ENCODE measurements at places on chromosomes 5 and 9. TPM values are rescaled to one million over a fixed set of nuclear protein-coding genes. Genes with fewer than 3 reads are reported as not detected.

Gene CDC20B
- not detected for polyA plus RNA-seq

Gene SMC2
- polyA plus RNA-seq: 11.1 TPM

Gene CDH12
- polyA plus RNA-seq: not detected

Gene NEURL1B
- not detected for polyA plus RNA-seq

Gene MCC
- polyA plus RNA-seq: 0.56 TPM

Gene ANKDD1B
- not detected for polyA plus RNA-seq

- peaks cover 12% of the 10 kb centered on the region for H3K36me3 ChIP-seq
- H3K27ac ChIP-seq: peak overlapping the region; percentile 66
- H3K4me1 ChIP-seq: peaks cover 83% of the 10 kb centered on the region
- peak overlapping the region; percentile 88 for H3K4me3 ChIP-seq
- no peaks in the 10 kb centered on the region for H3K27me3 ChIP-seq
These were observed 68.2 kb downstream of the EBF1 start for GRCh38 chr5:159031513-159031912.

- no peak overlapping the region for H3K4me3 ChIP-seq
- H3K4me1 ChIP-seq: no peaks in the 10 kb centered on the region
- peaks cover 11% of the 10 kb centered on the region for H3K27me3 ChIP-seq
- no peak overlapping the region for H3K27ac ChIP-seq
- peaks cover 3% of the 10 kb centered on the region for H3K36me3 ChIP-seq
These were observed 140.6 kb upstream of the TLE4 start for GRCh38 chr9:79431019-79431679.

GRCh38 chr9:63859475-63860215, 1425.4 kb downstream of the FOXD4L5 start:
- peak overlapping the region; percentile 62 for H3K4me3 ChIP-seq
- no peaks in the 10 kb centered on the region for H3K36me3 ChIP-seq
- no peak overlapping the region for H3K27ac ChIP-seq
- DNase-seq: peak; percentile 7
- no peaks in the 10 kb centered on the region for H3K4me1 ChIP-seq

DNA sequence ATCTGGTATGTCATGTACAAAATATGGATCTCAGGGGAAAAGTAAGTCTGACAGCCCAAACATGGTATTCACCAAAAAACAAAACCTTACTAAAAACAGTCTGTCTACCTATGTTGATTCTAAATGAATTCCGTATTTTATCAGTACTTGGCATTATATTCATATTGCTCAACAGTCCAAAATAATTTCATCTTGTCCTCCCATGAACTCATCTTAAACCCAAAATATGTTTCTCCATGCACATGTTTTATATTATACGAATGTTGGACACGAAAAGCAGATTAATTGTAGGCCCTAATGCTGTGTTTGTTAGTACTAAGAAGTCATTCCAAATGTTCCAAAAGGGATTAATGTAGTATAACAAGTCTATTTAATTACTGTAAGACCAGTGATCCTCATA, 20.1 kb downstream of the NFIB start:
- H3K27me3 ChIP-seq: peaks cover 11% of the 10 kb centered on the region
- DNase-seq: no peak
- H3K4me1 ChIP-seq: no peaks in the 10 kb centered on the region
- H3K4me3 ChIP-seq: no peak overlapping the region

GRCh38 chr9:93154293-93154903, 20.3 kb upstream of the NINJ1 start:
- no peak for DNase-seq
- H3K27ac ChIP-seq: no peak overlapping the region
- H3K36me3 ChIP-seq: no peaks in the 10 kb centered on the region
- H3K4me1 ChIP-seq: peaks cover 2% of the 10 kb centered on the region

- no peak for DNase-seq
- H3K27me3 ChIP-seq: peaks cover 10% of the 10 kb centered on the region
- H3K4me3 ChIP-seq: no peak overlapping the region
- H3K27ac ChIP-seq: no peak overlapping the region
- H3K4me1 ChIP-seq: no peaks in the 10 kb centered on the region
- H3K36me3 ChIP-seq: no peaks in the 10 kb centered on the region
These were observed 22.8 kb upstream of the IFNE start for GRCh38 chr9:21504894-21505293.

DNA sequence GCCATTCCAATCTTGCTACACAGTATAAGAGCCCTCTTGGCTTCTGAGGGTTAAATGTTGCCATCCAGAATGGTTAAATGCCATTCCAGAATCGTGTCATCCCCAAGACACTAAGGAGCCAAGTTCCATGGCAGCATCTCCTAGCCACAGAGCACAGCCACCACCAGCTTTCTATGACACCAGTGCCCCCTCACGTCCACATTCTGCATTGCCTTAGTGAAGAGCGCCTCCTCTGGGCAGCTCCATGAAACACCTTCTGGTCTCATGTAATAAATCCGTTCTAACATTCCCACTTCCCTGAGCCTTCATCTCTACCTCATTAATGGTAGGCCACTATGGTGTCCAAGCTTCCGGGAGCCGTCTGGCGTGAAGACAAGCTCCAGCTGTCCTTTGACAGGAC, 12.4 kb downstream of the CBY3 start:
- no peak overlapping the region for H3K4me3 ChIP-seq
- H3K4me1 ChIP-seq: no peaks in the 10 kb centered on the region
- no peaks in the 10 kb centered on the region for H3K27me3 ChIP-seq
- no peak overlapping the region for H3K27ac ChIP-seq
- H3K36me3 ChIP-seq: no peaks in the 10 kb centered on the region

- no peaks in the 10 kb centered on the region for H3K4me1 ChIP-seq
- DNase-seq: no peak
- peaks cover 6% of the 10 kb centered on the region for H3K27me3 ChIP-seq
- H3K36me3 ChIP-seq: no peaks in the 10 kb centered on the region
These were observed 33.0 kb downstream of the ELOVL7 start for GRCh38 chr5:60811105-60811504.

GRCh38 chr5:39409033-39409432, 15.7 kb downstream of the DAB2 start:
- no peak overlapping the region for H3K27ac ChIP-seq
- DNase-seq: no peak
- H3K27me3 ChIP-seq: peaks cover 13% of the 10 kb centered on the region
- H3K36me3 ChIP-seq: no peaks in the 10 kb centered on the region

DNA sequence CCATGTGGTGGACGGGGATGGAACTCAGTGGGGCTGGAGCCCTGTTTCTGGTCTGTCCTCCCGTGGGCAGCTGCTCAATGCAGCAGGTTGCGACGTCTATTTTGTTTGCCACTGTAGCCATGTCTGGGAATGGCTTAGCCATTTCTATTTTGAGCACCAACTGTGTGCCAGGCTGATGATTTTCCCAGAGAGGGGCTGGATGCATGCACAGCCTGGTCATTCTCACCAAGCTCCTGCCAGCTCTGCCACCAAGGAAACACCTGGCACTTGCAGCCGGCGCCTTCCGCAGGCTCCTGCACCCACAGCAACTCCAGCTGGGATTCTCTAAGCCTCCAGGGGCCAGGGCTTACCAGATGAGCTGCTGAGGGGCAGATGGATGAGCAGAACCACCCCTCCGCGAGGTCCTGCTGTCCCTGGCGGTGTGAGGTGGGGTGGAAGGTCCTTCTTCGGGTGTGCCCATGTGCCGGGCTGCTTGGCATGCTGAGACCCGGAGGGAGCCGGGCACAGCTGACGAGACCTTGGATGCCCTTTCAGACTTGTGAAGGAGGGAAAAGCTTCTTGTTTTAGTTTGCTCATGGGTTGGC, 151.2 kb downstream of the RXRA start:
- no peaks in the 10 kb centered on the region for H3K36me3 ChIP-seq
- H3K4me1 ChIP-seq: peaks cover 9% of the 10 kb centered on the region
- DNase-seq: no peak
- H3K27ac ChIP-seq: peak overlapping the region; percentile 96

- peak; percentile 48 for DNase-seq
- H3K27ac ChIP-seq: peak overlapping the region; percentile 60
- no peaks in the 10 kb centered on the region for H3K36me3 ChIP-seq
- peaks cover 45% of the 10 kb centered on the region for H3K4me1 ChIP-seq
- peak overlapping the region; percentile 81 for H3K4me3 ChIP-seq
- no peaks in the 10 kb centered on the region for H3K27me3 ChIP-seq
These were observed 1.1 kb downstream of the FUT7 start for GRCh38 chr9:137030538-137031527.

DNA sequence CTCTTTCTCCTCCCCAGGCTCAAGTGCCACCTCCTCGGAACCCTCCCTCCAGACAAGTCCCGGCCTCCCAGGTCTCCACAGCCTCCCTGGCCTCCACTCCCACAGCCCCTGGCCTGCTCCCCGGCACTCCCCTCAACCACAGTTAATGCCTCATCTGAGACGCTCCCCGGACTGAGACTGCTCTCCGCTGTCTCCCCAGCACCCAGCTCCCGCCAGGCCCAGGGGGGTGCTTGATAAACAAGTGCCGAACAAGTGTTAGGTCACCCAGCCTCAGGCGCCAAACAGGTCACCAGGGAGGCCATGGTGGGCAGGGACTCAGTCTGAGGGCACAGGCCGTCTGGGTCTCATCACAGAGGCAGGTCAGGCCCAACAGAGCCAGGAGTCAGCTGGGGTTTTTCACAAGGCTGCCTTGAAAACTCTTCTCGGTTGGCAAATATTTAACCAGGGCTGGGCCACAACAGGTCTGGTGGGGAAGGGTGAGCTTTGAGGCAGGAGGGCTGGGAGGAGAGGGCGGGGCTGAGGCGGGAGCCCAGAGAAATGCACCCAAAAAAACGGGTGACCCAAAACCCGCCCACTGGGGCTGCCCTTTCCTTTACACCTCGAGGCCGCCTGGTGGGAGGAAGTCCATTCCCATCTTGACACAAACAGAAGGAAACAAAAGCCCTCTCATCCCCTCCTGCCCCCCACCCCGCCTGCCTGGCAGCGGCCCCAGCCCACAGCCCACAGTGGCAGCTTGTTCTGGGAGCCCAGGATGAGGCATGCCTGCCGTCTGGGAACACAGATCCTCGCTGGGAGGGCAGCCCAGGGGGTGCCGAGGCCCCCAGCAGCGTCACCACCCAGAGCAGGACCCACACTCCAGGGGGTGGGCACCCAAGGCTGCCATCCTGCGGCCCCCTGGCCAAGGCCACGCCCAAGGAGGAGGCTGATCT, 66.6 kb upstream of the STXBP1 start:
- H3K4me3 ChIP-seq: no peak overlapping the region
- H3K27ac ChIP-seq: no peak overlapping the region
- no peaks in the 10 kb centered on the region for H3K4me1 ChIP-seq
- DNase-seq: no peak
- H3K27me3 ChIP-seq: peaks cover 3% of the 10 kb centered on the region
- no peaks in the 10 kb centered on the region for H3K36me3 ChIP-seq

DNA sequence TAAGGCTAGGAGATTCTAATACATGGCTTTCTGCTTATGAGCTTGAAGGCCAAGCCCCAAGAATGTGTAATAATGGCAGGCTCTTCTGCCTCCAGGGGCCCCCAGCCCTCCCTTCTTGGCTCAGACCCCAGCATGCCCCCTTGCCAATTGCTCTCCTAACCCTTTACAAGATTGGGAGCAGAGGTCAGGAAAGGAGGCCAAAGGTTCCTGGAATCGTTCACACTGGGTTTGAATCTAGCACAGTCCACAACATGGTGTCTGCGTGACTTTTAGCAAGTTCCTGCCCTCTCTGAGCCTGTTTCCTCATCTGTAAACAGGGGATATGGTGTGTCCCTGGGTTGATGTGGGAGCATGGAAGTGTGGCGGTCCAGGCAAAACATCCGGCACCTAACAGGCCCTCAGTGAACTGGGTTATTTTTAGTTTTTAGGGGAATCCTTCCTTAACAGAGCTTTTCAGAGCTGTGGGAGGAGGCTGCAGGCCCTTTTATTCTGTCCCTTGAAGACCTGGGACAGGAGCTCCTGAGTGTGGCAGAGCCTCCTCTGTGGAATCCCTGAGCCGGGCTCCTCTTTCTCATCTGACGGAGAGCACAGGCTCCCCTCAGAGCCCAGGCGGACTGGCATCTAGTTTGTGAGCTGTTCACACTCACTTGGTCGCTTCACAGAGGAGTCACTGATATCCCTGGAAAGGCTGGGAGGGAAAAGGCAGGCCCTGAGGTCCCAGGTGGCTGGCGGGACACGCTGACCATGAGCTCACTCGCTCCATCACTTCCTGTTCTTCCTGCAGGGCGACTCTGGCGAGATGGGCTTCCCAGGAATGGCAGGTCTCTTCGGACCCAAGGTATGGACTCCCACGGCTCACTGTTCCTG, 23.4 kb upstream of the ORM1 start:
- H3K27me3 ChIP-seq: peaks cover 5% of the 10 kb centered on the region
- DNase-seq: no peak
- H3K36me3 ChIP-seq: peaks cover 10% of the 10 kb centered on the region
- H3K4me1 ChIP-seq: no peaks in the 10 kb centered on the region
- H3K4me3 ChIP-seq: no peak overlapping the region

GRCh38 chr5:173640156-173640804, 23.8 kb upstream of the BOD1 start:
- no peaks in the 10 kb centered on the region for H3K27me3 ChIP-seq
- H3K4me3 ChIP-seq: no peak overlapping the region
- H3K4me1 ChIP-seq: peaks cover 15% of the 10 kb centered on the region
- H3K36me3 ChIP-seq: no peaks in the 10 kb centered on the region

DNA sequence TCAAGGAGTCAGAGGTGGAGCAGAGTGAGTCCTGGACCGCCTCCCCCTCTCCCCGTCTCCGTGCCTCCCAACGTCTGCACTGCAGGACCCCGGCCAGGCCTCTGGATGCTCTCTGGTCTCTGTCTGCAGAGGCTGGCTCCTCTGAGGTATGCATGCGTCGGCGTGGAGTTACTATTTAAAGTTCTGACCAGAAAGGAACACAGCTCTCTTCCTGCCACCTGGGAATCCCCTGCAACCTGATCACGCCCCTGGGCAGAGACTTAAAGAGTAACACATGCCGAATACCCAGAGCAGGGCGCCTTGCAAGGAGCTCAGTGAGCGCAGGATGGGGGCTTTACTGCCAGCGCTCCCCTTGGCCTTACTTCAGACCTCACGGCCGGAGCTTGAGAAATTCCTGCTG, 16.0 kb downstream of the ANXA6 start:
- H3K27ac ChIP-seq: peak overlapping the region; percentile 97
- H3K27me3 ChIP-seq: no peaks in the 10 kb centered on the region
- peaks cover 81% of the 10 kb centered on the region for H3K4me1 ChIP-seq
- H3K36me3 ChIP-seq: peaks cover 46% of the 10 kb centered on the region
- DNase-seq: peak; percentile 66

DNA sequence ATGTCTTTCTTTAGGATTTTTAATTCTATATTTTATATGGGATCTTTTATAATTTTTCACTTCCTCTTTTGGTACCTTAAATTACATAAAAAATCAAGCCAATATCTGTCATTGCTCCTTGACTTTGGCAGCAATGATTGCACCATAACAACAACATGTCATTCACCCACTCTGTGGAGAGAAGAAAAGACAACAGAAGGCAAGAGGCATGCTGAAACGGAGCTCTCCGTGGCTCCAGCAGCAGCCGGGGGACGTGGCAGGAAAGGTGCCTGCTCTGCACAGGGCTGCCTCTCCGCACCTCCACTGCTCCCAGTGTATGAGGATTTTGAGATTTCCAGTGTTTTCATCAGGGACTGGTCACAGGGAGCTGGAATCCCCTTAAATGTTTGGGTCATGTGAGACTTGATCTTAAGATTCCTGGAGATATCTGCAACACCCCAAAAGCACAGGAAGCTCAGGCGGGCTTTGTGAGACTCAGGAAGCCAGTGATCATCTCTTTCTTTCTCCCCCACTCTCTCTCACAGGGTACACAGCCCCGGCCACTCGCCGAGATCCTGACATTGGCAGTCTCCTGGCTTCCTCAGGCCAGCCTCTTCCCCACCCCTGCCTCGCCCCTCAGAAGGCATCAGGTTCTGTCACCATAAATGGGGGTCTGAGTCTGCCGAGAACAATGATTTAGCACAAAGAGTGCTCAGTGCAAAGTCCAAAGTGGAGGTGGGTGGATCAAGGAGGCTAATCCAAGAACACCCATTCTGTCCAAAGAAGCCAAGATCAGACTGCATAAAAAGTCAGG, 74.6 kb downstream of the ACTL7B start:
- peaks cover 5% of the 10 kb centered on the region for H3K4me1 ChIP-seq
- H3K4me3 ChIP-seq: no peak overlapping the region
- H3K27me3 ChIP-seq: peaks cover 26% of the 10 kb centered on the region
- H3K27ac ChIP-seq: no peak overlapping the region
- no peaks in the 10 kb centered on the region for H3K36me3 ChIP-seq
- no peak for DNase-seq
